ENCODE measurements at places on chromosomes 6 and 20.
A peak's percentile ranks its signal among the peaks of the same experiment; 100 is the strongest.

DNA sequence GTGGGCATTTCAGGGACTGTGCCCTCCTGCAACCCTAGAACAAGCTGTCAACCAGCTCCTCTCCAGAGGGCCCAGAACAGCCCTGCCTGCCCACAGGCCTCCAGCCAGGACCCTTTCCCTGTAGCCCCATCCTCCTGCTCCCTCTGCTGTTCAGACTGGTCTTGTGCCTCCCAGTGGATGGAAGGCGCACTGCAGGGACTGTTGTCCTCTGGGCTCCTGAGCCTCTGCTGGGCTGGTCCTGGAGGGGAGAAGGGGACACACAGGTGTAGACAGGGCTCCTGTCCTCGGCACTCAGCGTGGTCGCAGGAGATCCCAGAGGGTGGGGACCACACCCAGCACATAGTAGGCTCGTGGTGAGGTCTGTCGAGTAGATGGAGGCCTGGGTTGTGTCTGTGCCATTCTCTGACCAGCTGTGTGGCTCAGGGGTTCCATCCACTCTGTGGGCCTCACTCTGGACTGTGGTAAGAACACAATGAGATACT is 11.5 kb downstream of the ITPR3 start:
- DNase-seq = no peak

DNA sequence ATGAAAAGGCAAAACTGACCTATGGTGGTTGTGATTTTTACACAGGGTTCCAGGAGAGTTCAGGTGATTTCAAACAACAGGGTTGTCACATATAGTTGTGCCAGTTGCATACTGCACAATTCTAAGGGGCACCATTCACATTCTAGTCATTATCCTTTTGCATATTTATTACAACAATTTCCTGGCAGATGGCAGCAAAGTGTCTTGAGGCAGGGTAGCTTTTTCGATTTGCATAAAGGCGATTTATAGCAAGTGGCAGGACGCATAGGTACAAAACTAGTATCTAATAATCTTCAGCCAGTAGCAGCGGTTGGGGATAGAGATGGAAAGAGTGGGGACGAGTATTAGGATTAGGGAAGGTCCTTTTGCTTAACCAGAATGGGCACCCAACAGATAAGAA is 46.5 kb upstream of the TRAF3IP2 start:
- DNase-seq = no peak

DNA sequence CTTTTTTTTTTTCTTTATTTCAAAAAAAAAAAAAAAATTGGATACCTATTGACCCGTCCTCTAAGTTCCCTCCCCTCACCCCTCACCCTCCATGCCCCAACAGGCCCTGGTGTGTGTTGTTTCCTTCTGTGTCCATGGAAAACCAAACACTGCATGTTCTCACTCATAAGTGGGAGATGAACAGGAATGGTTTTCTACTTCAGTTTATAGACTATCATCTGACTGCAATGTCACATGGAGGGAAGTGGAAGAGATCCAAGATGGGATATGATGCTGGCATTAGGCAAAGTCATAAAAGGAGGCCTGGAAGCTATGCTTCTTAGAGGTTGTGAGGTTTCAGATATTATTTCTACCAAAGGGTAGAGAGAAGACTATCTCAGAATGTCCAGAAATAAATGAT is 237.5 kb downstream of the MAFB start:
- DNase-seq = no peak

DNA sequence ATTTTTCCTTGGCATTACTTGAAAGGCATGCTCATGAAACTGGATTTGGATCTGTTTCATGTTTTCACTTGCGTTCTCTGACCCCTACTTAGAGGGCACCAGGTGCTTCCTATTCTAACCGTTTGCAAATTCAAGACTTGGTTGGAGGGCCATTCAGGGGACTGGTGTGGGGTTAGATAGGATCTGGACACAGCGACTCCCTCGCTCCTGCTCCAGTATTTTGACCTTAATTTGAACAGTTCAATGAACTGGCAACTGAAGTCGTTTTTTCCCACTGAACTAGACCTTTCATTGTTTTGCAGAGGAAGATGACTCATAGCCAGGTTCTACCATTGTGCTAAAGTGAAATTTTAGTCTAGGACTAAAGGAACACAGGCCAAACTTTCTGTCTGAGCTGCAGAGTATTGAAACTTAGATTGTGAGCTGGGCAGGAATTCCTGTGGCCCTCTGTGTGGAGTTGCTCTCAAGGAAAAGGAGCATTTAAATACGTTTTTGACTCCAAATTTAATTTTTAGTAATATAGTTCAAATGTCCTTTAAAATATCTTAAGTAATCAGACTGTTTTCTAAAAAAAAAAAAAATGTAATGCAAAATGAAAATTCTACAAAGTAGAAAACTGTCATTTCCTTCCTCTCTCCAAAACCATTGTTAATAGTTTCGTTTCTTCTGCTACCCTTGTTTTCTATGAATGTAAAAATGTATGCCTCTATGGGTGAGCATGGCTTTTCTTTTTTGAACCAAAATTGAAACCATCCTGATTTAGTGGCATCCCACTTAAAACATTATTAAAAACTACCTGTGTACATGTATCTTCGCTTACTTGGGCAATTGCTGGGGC is 64.8 kb downstream of the UTRN start:
- no peak for DNase-seq

DNA sequence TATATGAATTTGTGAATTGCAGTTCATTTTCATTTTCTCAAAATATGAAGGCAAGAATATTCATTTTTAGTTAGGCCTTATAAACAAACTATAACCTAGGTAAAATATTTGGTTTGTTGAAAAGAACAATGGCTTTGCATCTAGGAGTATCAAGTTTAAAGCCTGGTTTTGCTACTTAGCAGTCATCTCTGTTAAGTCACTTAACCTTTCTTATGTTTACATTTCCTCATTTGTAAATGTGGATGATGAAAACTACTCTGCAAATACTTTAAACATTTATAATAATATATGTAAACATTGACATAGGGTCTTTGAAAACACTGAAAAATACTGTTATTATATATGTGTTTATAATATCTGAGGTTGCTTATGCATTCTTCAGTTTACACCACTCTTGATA is 135.5 kb downstream of the CENPW start:
- no peak for DNase-seq

GRCh38 chr6:111551521-111552231 is 54.0 kb downstream of the TRAF3IP2 start:
- DNase-seq = no peak

DNA sequence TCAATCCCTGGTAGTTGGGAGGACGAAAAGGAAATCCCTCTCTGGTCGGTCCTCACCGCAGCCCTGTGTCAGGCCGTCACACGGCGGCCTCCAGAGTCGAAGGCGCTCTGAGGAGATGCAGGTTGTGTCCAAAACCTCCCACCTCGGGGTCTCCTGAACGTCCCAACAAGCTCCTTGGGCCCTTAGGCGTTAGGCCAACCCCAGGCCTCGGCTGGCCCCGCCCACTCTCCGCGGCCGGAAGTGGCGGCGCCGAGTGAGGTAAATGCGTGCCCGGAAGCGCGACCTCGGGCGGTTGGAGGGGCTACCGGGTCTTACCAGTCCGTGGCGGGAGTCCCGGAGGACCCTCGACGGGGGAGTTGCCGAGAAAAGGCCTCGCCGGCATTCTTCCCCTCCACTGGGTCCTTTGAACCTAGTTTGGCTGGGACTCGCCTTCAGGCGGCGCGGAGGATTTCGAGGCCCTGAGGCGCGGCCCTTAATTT is at the start of gene TDRD6:
TSS of gene TDRD6 (plus strand) at position 267 of the 479 bp plus-strand sequence. CDS start 244 bp downstream, outside the sequence.
- no peak for DNase-seq

DNA sequence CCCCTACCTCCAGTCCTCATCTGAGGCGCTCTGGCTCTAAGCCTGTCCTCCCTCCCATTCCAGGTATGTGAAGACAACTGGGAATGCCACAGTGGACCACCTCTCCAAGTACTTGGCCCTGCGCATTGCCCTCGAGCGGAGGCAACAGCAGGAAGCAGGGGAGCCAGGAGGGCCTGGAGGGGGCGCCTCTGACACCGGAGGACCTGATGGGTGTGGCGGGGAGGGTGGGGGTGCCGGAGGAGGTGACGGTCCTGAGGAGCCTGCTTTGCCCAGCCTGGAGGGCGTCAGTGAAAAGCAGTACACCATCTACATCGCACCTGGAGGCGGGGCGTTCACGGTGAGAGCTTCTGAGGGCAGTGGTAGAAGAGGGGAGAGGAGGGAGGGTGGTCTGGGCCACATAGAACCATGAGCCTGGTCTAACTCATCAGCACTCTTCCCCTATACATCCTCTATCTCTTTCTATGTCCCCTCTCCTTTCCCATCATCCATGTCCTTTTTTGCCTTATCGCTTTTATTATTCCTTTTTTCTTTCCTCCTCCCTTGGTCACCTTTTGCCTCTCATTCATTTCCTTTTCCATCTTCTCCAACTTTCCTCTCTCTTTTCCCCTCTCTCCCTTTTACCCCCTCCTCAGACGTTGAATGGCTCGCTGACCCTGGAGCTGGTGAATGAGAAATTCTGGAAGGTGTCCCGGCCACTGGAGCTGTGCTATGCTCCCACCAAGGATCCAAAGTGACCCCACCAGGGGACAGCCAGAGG is 3.5 kb downstream of the RING1 start:
- DNase-seq = no peak

- no peak for DNase-seq
These were observed 170.4 kb downstream of the BCKDHB start for GRCh38 chr6:80276861-80277260.

DNA sequence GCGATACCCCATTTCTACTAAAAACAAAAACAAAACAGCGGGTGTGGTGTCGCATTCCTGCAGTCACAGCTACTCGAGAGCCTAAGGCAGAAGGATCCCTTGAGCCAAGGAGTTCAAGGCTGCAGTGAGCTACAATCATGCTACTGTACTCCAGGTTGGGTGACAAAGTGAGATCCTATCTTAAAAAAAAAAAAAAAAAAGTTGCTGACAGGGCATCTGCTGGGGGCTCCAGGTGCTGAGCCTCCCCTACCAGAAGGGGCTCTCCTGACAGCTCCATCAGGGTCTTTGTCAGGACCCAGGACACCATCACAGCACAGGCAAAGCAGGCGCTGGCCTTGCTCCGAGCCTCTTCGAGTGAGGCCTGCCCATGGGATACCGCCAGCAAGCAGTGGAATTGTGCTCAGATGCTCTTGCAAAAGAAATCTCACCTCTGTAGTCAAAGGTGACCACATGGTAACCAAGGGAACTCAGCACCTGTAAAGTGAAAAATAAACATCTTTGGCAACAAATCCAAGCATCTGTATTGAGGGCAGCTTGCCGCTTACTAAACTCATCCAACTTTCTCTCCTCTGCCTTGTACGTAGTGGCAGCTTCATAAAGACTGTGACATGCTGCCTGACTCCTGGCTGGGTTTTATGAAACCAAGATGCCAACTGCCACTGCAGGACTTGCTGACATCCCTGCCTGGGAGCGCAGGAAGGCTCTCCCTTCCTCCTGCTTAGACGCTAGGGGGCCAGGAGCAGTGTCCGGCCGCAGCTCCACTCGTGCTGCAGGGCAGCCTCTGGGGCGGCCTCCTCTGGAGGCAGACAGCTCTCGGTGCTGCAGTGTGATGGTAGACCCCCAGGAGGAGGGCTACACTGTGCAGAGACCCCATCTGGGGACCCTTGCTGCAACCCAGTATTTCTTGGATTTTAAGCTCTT is 66.9 kb downstream of the PYGB start:
- peak; percentile 20 for DNase-seq

GRCh38 chr6:33683051-33683571 is 28.4 kb downstream of the UQCC2 start:
- DNase-seq = peak; percentile 77

GRCh38 chr6:137665342-137665934 is 171.2 kb upstream of the OLIG3 start:
- DNase-seq = no peak

DNA sequence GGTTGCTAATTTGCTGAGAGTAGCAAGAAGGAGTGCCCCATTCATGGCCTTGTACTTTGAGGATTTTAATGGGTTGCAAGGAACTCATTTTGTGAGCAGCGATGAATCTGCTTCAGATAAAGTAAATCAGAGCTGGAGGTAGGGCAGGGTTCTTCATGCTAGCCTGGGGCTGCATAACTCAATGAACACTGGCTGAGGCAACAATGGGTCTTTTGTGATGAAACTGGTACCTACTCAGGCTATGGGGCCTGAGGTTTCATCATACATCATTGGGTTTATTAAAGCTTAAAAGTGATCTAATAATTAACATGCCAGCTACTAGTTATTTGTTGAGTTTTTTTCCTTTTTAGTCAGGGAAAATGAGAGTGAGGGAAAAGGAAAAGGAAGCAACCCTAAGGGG is 106.9 kb downstream of the FAM50B start:
- DNase-seq = no peak

DNA sequence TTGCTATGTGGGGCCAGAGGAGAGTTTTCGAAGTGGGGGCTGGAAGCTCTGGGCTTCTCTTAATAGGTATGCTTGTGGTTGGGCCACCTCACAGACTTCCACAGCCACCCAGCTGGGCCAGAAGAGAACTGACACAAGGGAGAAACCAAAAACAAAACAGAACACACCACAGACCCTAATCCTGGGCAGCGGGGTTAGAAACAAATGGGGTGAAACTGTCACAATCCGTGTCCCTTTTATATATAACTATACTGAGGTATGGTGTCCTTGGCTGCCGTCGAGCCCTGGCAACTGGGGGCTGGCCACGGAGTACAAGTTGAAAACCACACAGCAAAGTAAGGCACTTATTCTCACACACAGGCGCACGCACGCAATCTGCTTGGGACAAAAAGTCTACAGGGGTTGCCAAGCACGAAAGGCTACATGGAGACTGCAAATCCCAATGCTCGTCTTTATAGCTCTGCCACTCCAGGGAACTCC is 78.3 kb downstream of the TRAM2 start:
- DNase-seq = no peak

DNA sequence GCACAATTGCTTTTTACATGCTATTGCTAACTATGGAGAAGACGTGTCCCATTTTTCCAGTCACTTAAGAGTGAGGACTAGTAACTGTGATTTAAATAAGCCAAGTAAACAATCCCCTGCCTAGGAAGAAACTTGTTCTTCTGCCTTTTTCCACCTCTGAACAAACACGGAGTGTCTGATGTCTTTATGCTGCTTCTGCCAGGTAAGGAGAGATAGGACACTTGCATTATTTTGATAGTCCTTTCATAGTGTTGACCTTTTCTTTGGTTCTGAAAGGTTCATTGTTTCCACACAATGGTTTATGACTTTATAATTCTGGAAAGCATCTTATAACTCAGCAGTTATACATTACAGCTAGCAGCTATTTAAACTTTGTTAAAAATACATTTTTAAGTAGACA is 8.4 kb downstream of the LRP11 start:
- DNase-seq = no peak

- DNase-seq = no peak
These were observed 79.7 kb downstream of the ELOVL5 start for GRCh38 chr6:53268858-53269608.

DNA sequence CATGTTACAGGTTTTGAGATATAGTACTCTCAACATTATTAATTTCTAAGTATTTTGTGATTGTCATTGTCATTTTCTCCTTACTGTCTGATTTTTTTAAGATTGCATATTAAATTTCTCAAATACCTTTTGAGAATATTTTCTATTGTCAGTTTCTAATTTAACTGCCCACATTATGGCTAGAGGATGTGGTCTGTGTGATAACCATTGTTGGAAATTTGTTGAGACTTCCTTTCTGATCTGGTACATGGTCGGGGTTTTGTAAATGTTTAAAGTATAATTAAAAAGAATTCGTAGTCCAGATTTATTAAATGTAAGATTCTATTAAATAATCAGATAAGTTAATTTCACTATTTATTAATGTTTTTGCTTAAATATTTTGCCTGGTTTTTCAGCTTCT is 60.1 kb downstream of the SLX4IP start:
- DNase-seq = no peak

All from dorsolateral prefrontal cortex (tissue), 122 donors.